NB4 (cell line): ENCODE measurements at places on chromosomes 3 and 15.

- peak; percentile 39 for DNase-seq
These were observed 81.9 kb upstream of the ADAMTSL3 start for GRCh38 chr15:83571820-83572707.

GRCh38 chr15:74790080-74790916, 8.4 kb downstream of the CSK start:
- peak; percentile 94 for DNase-seq

- peak; percentile 79 for DNase-seq
These were observed 13.2 kb upstream of the SCAMP5 start for GRCh38 chr15:74982183-74982582.

DNA sequence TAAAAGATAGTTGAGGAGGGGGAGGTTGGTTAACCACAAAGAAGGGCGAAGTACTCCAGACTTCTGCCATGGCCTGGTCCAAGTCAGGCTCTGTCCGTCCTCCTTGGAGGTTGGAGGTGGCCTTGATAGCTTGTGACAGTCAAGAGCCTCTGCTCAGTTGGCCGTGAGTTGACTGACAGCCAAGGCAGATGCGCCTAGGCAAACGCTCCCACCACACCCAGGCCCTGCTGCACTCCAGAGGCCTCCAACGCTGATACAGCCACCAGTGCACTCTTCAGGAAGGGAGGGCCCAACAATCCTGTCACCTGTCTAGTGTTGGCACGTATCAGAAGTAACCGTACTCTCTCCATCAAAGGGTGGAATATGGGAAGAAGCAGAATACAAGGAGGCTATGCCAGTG, 9.3 kb downstream of the RBPMS2 start:
- no peak for DNase-seq

GRCh38 chr15:85793641-85794597, 806 bp downstream of the KLHL25 start:
- DNase-seq, result peak; percentile 62

- DNase-seq, result no peak
These were observed 88.4 kb downstream of the FRMD4B start for GRCh38 chr3:69297501-69297900.

GRCh38 chr3:112582244-112582874, 20.5 kb downstream of the SLC35A5 start:
- DNase-seq, result peak; percentile 63

DNA sequence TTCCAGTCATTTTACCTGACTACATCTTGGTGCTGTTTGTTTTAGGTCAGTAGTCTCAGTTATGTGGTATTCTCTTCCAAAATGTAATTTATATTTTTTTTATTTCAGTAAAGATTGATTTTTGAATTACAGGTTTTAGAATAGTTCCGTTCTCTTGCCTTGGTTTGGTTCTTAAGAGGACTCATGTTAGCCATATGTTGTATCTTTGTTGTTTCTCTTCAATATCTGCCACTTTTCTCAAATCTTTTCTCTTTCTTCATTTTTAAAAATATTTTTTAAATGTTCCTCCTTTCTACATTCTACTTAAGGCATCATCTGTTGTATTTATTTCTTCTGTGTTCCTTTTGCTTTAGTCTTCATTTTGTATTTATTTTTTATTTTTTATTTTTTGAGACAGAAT, 5.6 kb upstream of the UBL7 start:
- no peak for DNase-seq
